ENCODE measurements at places on chromosomes 11 and 22. TPM values are rescaled to one million over a fixed set of nuclear protein-coding genes. Genes with fewer than 3 reads are reported as not detected.

ME3 gene
- total RNA-seq: 13.1 TPM

GRM5 gene
- not detected for total RNA-seq

CREB3L1 gene
- 0.15 TPM for total RNA-seq

XKR3 gene
- not detected for total RNA-seq

GLYATL1 gene
- total RNA-seq: not detected

PLAAT5 gene
- total RNA-seq: not detected

KCNJ1 gene
- not detected for total RNA-seq

OR52I2 gene
- not detected for total RNA-seq

MS4A10 gene
- total RNA-seq: not detected

LRRC74B gene
- not detected for total RNA-seq

OR51I1 gene
- total RNA-seq: not detected

POU2AF3 gene
- 0.39 TPM for total RNA-seq

OR56A1 gene
- total RNA-seq: not detected

EMID1 gene
- not detected for total RNA-seq

HSCB gene
- 16.6 TPM for total RNA-seq

CD6 gene
- total RNA-seq: 411 TPM

TMEM191B gene
- not detected for total RNA-seq

IGLL5 gene
- not detected for total RNA-seq

MS4A5 gene
- not detected for total RNA-seq

OR8G5 gene
- total RNA-seq: not detected

CALCA gene
- total RNA-seq: not detected

UBE4A gene
- total RNA-seq: 46.0 TPM

LYVE1 gene
- not detected for total RNA-seq

KCNE3 gene
- not detected for total RNA-seq

OR8B2 gene
- total RNA-seq: not detected

OR52H1 gene
- not detected for total RNA-seq

UCP3 gene
- 4.1 TPM for total RNA-seq

PLEKHA7 gene
- total RNA-seq: 10.3 TPM

TPH1 gene
- 0.49 TPM for total RNA-seq

MUC5AC gene
- not detected for total RNA-seq

MMP13 gene
- not detected for total RNA-seq

HTR3A gene
- not detected for total RNA-seq

RAB30 gene
- 15.2 TPM for total RNA-seq

CDC45 gene
- total RNA-seq: 116 TPM

RIMBP3C gene
- 0.34 TPM for total RNA-seq

BANF1 gene
- total RNA-seq: 284 TPM

MPPED2 gene
- total RNA-seq: not detected

RPS19BP1 gene
- 101 TPM for total RNA-seq

APOBEC3H gene
- 7.4 TPM for total RNA-seq

OR52E8 gene
- not detected for total RNA-seq

FAM111B gene
- 54.9 TPM for total RNA-seq

UBQLN3 gene
- total RNA-seq: not detected

ST14 gene
- not detected for total RNA-seq

CCND1 gene
- total RNA-seq: 26.4 TPM

CDKN1C gene
- 3.1 TPM for total RNA-seq

POU2AF1 gene
- total RNA-seq: 81.0 TPM

TIGD3 gene
- 1.1 TPM for total RNA-seq

OR5D16 gene
- total RNA-seq: not detected

ACTN3 gene
- not detected for total RNA-seq

MCM5 gene
- 307 TPM for total RNA-seq

JHY gene
- total RNA-seq: 0.71 TPM

PHETA2 gene
- 5.6 TPM for total RNA-seq

ASPHD2 gene
- 23.5 TPM for total RNA-seq

LGR4 gene
- not detected for total RNA-seq

FGF3 gene
- total RNA-seq: not detected

RAB36 gene
- not detected for total RNA-seq

MS4A3 gene
- not detected for total RNA-seq

C1QTNF6 gene
- total RNA-seq: 4.9 TPM

PISD gene
- 43.9 TPM for total RNA-seq

DDX25 gene
- not detected for total RNA-seq

Data from activated T-helper 1 cell treated with anti-CD3 and anti-CD28 coated beads, Interleukin-12 subunit alpha, Interleukin-12 subunit beta, Interleukin-2, Interleukin-4 antibody, amounts not matched to agents 30 ng/mL and 10 ng/mL and 1 ng/mL, durations not matched to agents 14 hours and 24 hours and 36 hours (primary cell).